ENCODE measurements at places on chromosomes 6 and 20.

DNA sequence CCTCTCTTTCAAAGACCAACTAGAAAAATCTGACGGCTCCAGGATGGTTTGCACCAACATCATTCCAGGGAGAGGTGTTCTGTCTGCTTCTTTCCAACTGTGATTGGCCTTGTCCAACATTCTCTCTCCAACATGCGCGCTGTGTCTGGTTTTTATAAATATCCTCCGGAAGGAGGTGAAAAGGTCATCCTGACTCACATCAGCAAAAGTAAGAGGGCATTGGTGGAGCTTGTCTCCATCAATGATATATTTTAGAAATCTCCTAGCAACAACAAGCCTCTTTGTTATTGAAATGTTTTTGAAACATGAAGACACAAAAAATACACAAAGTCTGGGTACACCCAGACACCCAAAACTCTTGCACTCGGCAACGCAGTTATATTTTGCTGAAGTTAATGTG is 475.3 kb upstream of the JARID2 start:
- DNase-seq = no peak

GRCh38 chr20:2507875-2508630 is 662 bp downstream of the ZNF343 start:
- no peak for DNase-seq

- no peak for DNase-seq
Observed at GRCh38 chr6:169332250-169332649, 78.6 kb upstream of the THBS2 start.

DNA sequence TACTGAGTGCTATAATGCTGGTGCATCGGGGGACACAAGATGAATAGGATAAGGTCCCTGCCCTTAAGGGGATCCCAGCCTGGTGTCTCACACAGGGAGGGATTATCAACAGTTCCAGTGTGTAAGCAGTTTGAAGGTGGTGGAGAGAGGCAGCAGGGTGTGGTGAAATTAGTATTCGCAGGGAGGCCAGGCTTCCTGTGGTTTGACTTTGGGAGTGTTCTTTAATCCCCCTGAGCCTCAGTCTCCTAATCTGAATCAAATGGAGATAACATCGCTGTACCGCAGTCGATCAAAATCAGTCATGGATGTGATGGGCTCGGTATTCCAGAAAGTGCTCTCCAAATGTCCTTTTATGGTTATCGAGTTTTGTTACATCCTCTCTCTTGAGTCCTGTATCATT is 288.1 kb upstream of the SUPT3H start:
- DNase-seq = no peak

- DNase-seq = peak; percentile 60
Observed at GRCh38 chr20:59589086-59589684, 15.2 kb upstream of the PHACTR3 start.

GRCh38 chr20:47782076-47782475 is 3.2 kb downstream of the SULF2 start:
- DNase-seq = no peak

DNA sequence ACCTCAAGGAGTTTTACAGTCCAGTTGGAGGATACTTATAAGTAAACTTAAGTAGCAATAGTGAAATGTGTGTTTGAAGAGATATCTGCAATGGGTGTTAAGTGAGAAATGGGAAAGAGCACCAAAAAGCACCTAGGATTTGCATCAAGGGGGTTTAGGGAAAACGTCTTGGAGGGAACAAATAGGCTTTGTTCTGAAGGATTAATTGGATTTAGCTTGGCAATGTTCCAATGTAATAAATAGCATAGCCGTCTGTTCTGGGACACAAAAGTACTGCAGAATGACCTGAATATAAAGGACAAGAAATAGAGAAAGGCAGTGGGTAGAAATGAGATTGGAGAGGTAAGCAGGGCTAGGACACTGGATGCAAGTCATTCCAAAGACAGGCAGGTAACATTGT is 2.8 kb upstream of the MYO6 start:
- no peak for DNase-seq

DNA sequence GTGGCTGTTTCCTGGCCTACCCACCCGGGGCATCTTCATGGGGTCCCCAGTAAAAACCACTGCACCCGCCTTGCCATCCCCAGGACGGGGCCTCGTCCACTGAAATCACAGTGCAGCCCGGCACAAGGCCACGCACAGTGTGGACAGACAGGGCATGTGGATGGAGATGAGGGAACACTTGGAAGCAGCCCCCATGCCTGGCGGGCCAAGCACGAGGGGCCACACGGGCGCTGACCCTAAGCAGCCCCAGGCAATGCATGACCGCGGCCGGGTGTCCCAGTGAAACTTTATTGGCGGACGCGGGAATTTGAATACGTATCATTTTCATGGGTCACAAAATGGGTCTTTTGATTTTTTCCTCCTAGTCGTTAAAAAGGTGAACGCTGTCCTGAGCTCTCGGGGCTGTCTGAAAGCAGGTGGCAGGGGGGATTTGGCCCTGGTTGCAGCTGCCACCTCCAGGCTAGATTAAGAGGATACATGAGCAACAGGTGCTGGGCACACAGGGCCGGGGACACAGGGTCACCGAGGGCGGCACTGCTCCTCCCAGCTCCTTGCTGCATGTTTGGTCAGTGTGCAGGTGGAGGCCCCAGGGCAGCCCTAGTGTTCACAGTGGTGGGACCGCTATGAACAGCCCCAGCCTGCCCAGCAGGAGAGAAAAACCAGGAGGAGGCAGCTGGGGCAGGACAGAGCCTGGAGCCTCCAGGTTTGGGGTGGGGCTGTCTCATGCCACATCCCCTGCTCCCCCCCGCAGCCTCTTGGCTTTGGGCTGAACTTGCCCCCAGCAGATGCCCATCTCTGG is 74.9 kb upstream of the SLCO4A1 start:
- DNase-seq = no peak

DNA sequence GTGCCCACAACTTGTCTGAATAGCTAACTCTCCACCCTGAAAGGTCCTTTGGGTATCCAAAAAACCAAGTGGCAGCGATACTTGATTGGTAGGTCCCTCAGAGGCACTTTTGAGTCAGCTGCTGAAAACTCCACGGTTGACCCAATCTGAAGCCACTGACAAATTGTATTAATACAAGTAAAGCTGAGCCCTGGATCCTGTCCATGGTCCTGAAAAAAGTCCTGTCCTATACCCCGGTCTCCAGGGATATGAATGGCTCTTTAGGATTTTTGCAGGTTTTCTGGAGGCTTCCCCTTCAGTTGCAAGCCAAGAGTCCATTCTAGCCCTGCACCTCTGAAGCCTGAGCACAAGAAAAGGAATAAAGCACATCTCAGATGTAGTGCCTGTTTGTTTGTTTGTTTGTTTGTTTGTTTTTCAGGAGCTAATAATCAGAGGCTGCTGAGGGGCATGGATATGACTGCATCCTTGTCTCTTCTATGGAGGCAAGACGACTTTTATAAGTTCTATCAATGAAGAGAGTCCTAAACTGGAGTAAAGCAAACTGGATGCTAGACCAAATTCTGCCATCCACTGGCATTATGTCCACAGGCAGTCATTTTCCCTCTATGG is 1.7 kb upstream of the SLC12A5 start:
- no peak for DNase-seq

- no peak for DNase-seq
Observed at GRCh38 chr6:91130126-91130525, 543.3 kb upstream of the MAP3K7 start.

DNA sequence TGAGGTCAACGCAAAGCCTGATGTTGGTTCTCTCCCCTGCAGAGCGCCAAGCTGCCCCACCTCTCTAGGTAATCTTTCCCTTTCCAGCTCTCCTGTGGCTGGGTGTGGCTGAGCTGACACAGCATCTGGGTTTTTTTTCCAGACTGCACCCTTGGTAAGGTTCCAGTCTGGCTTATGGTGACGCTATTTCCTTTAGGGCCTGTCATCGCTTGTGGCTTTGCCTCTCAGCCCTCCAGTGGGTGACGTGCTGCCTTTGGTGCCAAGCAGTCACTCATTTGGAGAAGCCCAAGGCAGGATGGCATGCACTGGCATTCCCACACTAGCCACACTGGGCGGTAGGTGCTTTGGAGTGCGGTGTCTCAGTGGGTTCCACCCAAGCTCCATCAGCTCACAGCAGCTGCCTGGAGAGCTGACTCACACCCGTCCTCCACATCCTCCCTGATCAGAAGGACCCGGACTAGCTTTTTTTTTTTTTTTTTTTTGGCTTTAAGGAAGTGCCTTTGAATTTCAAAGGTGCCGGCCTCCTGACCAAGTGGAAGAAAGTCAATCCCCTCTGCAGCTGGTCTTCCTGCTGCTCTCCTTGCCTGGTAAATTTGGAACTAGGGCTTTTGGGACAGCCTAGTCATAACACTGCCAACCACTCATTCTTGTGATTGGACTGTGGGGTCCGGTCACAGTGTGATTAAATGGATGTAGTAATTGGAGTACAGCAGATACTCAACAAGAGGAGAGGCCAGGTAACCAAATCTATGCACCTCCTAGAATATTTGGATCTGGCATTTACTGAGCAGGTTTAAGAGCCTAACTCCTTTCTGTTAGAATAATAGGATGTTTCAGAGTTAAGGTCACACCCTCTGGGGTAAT is 153.6 kb downstream of the CD83 start:
- DNase-seq = peak; percentile 98

GRCh38 chr20:51198238-51198637 is 175.3 kb upstream of the KCNG1 start:
- no peak for DNase-seq

DNA sequence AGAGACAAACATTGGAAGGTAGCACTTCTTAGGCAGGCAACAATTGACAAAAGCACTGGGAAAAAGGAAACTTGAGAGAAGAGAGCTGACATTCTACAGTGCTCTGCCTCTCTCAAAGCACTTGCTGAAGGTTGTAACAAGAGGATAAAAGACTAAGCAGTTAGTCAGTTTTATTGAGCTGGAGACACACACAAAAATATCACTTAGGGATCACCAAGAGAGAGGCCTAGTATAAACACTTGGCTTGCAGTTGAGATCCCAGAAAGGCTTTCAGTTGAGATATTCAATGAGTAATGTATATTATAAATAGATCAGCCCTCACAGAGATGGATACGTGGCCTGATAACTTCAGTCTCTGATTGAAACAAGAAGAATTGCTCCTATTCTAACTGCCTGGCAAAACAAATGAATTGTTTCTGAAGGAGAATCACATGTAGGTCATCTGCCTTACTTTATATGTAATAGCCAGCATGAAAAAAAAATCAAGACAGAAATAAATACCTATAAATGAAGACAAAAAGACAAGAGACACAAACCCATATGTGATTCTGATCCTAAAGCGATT is 747.2 kb upstream of the MAN1A1 start:
- no peak for DNase-seq

DNA sequence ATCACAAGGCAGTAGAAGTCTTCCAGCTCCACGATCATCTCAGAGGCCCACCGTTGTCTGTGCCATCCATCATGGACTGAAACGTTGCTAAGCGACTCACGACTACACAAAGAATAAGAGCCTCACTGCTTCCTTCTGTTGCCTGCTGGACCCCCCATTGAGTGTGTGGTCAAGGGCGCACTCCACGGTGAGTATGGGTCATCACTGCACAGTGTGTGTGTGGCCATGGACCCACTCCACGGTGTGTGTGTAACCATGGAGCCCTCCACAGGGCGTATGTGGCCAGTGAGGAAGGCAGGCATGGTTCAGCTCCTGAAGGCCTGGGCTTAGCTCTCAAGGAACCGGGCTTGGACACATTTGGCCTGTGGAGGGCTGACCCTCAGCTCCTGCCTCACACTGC is 123.4 kb upstream of the AFDN start:
- no peak for DNase-seq

DNA sequence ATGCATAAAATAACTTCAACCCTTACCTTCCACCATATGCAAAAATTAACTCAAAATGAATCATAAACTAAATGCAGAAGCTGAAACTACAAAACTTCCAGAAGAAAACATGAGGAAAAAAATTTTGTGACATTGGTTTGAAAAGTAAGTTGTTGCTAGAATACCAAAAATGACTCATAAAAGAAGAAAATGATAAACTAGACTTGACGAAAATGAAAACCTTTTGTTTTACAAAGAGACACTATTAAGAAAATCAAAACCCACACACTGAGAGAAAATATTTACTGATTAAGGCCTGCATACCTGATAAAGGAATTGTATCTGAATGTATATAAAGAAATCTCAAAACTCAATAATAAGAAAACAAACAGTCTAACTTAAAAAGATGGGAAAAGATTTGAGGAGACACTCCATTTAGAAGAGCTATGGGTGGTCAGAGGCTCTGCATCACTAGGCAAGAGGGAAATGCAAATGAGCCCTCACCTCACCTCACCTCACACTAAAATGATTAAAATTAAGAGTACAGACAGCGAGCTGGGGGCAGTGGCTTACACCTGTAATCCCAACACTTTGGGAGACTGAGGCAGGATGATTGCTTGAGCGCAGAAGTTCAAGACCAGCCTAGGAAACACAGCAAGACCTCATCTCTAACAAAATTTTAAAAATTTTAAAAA is 97.6 kb upstream of the CST7 start:
- no peak for DNase-seq

GRCh38 chr6:133315811-133316210 is 74.7 kb downstream of the EYA4 start:
- DNase-seq = no peak

- no peak for DNase-seq
Observed at GRCh38 chr6:31655349-31656237, at the start of gene APOM. Gene APOM (plus strand): TSS chr6:31655894. CDS start chr6:31655967, 73 bp downstream.

GRCh38 chr6:148745926-148746325 is 904 bp upstream of the UST start:
- no peak for DNase-seq

- DNase-seq = no peak
Observed at GRCh38 chr6:83183082-83183828, 9.8 kb downstream of the PGM3 start.

DNA sequence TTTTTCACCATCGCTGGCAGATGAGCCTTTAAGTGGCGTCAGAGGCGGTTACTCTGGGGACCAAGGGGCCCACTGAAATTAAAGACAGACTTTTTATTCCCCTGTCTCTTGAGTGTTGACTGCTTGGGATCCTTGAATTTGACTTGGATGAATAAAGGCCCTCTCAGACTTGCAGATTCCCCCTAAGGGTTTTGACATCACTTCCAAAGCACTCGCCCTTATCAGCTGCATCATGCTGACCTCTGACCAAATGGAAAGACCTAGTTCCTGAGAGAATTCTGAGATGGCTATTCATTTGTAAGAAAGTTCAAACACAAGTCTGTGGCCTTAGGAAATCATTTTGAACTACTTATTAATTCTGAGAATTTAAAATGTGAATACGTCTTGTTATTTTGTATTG is 13.5 kb upstream of the MOXD1 start:
- DNase-seq = no peak

GRCh38 chr6:101477436-101477835 is 83.9 kb downstream of the GRIK2 start:
- no peak for DNase-seq

- no peak for DNase-seq
Observed at GRCh38 chr6:158262755-158263154, 49.5 kb upstream of the TULP4 start.
